ENCODE measurements at places on chromosomes 2 and 18.

DNA sequence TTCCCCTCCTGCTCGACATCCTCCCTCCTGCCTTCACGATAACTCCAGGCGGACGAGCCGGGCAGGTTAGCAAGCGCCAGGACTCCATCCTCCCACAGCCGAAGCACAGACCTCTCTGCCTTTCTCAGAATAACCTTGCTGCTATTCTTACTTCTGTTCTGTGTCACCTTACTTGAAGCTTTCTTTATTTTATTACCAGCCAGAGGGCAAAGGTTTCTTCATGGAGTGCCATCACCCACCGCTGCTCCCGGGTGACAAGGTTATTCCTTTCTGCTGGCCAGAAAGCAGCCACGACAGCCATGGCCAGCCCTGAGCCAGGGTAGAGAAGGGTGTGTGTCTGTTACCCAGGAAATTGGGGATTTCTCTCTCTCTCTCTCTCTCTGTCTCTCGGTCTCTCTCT is 227.1 kb downstream of the ANAPC1 start:
- no peak for DNase-seq

DNA sequence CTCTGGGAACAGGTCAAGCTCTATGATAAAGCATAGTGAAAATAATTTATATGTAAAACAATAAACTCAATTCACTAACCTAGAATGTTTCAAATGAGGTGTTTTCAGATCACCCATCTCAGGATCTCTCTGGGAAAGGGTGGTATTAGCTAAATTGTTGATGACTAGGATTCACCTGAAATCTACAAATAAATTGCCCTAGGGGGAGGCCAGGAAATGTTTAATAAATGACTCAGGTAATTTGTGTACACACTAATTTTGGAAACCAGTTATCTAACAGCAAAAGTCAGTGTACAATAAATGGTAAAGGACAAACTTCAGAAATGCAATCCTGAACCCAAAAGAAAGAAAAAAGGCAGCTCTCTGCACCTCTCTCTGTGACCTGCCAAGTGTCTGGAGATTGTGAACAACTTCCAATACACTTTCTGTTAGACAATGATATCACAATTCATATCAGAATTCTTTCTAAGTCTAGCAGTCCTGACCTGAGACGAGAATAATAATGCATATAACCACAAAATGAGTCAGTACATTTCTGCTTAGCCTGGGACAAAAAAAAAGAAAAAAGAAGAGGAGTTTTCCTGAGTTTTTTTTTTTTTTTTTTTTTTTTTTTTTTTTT is 760.0 kb downstream of the EPHA4 start:
- no peak for DNase-seq

- no peak for DNase-seq
Measured at GRCh38 chr2:196954001-196954400, 27.5 kb upstream of the PGAP1 start.

GRCh38 chr2:36670881-36671595 is 25.5 kb upstream of the VIT start:
- no peak for DNase-seq
